CD4-positive, alpha-beta T cell treated with Interferon alpha-2 for 1 hour (primary cell): ENCODE measurements at places on chromosomes 16 and 17.

DNA sequence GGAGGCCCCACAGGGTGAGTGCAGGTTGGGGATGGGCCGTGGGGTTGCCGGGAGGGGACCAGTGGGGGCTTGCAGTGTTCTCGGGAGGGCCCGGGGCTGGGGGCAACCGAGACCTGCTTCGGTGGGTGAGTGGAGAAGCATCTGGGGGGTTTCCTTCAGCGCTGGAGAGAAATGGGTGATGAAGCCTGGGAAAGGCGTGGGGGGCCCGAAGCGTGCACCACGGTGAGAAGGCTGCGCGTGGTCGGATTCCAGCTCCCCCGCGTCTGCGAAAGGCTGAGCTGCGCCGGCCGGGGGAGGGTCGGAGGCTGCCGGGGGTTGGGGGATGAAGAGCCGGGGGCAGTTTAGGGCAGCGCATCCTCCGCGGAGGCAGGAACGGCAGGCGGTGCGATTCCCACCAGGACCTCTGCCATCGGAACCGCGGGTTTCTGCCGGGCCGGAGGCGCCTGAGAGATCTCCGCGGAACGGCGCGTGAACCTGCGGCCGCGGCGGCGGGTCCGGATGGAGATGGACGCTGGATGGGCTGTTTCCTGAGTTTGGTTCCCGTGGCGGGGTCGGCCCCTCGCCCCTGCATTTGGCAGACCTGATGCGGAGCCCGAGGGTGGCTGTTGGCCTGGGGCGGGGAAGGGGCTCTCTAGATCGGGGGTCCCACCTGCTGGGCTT is 6.9 kb upstream of the SSTR5 start:
- no peak for DNase-seq

DNA sequence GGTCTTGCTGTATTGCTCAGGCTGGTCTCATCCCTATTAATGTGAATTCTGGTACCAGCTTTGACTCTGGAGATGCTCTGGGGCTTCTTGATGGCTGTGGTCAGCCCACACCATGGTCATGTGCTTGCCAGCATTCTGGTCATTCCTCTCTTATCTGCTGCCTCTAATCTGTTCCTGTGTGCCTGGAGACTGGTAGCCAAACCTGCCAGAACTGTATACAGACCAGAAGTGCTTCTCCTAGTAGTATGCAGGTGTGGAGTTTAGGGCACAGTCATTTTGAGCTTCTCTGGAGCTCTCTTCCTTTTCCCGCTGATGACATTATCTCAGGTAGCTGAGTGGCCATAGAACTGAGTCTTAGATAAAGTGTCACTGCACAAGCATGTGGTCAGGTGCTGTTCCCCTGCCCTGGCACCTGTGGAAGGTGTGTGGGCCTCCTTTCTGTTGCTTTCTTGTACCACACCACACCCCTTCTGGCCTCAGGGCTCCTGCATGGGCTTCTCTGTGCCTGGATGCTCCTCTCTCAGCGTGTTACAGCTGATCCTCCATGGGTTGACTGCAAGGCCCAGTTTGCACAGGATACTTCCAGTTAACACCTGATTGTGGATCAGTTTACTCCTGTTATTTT is 162.7 kb downstream of the SPECC1 start:
- DNase-seq, result no peak

DNA sequence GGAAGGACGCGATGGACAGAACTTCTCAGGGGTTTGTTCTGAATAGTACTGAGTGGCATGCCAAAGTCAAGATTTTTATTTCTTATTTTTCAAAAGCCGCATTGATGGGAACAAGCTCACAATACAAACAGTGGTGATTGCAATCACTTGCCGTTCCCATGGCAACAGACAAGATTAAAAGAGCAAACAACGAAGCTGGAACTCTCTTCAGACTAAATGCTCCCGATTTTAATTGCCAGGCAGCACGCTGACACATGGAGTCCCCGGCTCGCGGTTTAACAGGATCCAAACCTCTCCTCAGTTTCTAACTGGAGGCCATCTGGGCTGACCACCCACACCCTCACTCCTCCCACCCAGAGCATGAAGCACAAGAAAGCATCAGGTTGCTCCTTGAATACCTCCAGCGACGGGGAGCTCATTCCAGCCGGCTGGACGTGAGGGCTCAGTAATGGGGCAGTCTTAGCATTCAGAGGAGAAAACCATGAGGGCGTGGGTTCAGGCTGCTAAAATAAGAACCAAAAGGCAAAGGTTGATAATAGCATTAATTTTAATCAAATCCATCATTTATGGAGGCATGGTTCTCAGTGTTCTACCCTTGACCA is 41.5 kb downstream of the AIPL1 start:
- DNase-seq, result no peak

- DNase-seq, result no peak
Observed at GRCh38 chr17:4305224-4305623, 41.4 kb upstream of the ANKFY1 start.

DNA sequence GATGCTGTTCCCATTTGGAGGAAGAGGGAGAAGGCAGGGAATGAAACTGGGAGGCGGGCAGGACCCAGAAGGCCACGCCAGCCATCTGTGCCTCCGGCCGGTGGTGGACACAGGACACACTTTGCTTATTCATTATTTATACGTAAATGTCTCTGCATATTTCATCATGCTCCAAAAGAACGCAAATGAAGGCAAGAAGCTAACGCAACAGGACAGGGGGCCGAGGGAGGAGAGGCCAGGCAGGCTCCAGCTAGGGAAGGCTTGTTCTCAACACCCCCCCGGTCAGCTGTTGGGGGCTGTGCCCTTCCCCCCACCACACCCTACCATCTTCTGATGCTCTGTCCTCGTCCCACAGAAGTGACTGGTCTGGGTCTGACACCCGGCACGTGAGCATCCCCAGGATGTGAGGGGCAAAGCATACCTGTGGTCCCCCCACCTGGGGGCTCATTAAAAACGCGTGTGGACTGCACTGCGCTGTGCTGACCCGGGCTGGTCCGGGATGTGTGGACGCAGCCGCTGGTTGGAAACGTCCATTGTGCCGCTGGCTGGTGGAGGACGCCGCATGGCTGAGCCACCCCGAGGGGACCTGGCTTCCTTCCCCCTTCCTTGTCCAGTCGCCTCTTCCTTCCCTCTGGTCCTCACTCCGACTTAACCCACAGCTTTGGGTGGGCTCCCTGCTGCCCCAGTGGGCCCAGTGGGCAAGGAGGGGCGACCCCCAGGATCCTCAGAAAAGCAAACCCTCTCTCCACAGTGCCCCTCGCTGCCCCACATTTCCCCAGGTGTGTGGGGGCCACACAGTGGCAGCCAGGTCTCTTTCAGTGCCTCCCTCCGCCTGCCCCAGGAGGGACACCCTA is 46.4 kb upstream of the ENPP7 start:
- DNase-seq, result no peak

DNA sequence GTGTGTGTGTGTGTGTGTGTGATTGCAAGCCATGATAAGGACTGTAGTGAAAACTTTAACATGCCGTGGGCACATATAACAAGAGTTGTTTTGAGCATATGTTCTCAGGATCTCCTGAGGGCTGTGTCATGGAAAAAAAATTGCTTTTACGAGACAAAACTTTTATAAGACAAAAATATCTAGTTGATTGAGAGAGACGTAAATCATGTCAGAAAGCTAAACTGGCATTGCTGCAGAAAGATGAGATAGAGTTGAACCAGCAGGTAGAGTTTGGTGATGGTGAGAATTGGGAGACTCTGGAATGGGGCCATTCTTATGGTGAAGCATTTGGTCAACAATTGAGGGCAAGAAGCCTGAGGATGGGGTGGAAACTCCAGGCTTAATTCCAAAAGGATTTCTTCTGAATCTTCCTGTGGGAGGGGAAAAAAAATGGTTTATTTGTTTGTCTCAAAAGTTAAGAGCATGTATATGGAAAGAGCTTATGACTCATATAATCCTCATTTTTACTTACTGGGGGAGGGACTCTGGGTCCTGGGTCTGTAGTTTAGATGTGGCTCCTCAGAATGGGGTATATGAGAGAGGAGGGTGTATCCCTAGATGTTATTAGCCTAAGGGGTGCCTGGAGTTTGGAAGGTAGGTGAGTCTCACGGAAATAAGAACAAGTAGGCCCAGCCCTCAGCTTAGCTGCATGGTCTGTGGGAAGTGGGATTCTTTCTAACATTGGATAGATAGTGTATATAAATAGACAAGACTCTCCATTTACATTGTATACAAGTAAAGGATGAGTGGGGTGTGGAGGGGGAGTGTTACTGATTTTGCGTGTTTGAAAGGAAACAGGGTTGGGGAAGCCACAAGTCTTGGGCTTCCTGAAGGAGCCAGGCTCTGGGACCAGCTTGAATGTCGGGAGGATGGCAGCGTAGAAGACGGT is 7.1 kb downstream of the MINK1 start:
- DNase-seq, result no peak

DNA sequence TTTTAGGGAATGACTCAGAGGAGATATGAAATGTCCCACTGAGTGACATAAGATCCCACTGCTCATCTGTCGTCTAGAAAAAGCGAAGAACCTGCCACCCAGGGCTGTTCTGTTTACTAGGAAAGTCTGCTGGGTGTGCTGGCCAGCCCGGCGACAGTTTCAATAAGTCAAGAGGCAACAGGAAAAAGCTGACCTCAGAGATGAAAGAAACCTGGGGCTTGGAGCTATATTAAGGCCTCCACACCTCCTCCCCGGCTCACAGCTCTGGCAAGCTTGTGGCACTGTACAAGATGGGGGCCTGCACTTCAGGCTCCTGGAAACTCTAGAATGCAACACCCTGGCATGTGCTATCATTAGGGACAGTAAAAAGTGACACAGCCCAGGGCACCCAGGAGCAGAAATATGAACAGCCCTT is 10.6 kb downstream of the ZFHX3 start:
- DNase-seq, result no peak
